Activated CD4-positive, alpha-beta T cell treated with anti-CD3 and anti-CD28 coated beads, Interleukin-2, amount 10 ng/mL, durations not matched to agents 7 days and 5 days (primary cell): ENCODE measurements at places on chromosomes 4 and X.
A peak's percentile ranks its signal among the peaks of the same experiment; 100 is the strongest.

GRCh38 chr4:182478475-182478874 is 235.3 kb downstream of the TENM3 start:
- no peak for DNase-seq

DNA sequence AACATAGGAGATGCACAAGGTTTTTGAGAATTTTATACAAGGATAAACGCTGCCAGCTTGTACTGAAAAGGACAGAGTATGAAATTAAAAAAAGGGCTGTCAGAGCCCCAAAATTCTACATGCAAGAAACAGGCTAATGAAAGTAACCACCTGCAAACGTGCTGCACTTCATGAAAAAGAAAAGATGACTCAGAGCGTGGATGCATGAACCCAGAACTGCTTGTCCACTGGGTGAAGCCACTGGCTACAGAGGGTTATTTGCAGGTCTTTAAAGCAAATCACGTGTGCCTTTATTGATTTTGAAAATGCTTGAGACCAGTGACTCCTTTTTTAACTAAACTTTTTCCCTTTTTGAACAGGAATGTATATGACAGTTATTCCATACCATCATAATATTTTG is 25.3 kb upstream of the FRMD7 start:
- no peak for DNase-seq

DNA sequence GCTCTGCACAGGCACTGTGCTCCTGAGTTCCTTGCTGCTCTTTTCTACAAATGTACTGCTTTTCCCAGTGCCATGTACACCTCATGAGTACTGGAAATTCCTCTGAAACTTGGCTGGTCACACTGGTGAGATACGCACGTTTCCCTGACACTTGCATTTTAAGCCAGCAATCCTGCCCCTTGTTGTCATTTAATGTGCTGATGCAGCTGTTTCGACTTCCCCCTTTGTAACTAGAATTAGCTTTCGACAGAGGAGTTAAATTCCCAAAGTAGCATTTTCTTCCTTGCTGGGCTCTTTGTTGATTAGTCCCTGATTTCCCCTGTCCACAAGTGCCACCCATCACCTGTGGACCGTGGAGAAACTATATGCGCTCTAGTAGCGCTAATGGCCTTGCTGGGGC is 77.5 kb downstream of the IQCM start:
- no peak for DNase-seq

DNA sequence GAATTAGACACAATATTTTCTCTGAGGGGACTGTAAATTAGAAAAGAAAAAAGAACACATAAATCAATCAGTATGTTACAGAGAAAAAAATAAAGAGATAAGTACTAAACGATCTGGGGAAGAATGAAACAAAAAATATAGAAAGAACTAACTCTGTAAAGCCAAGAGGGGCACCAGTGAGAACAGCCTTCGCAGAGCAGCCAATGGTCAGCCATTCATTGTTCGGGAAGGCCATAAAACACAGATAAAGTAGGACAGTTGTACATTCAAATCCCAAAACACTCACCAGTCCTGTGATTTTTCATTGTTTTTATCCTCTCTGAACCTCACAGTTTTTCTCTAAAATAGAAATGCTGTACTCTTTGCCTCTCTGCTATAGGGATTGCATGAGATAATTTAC is 127.9 kb downstream of the NEK1 start:
- no peak for DNase-seq

DNA sequence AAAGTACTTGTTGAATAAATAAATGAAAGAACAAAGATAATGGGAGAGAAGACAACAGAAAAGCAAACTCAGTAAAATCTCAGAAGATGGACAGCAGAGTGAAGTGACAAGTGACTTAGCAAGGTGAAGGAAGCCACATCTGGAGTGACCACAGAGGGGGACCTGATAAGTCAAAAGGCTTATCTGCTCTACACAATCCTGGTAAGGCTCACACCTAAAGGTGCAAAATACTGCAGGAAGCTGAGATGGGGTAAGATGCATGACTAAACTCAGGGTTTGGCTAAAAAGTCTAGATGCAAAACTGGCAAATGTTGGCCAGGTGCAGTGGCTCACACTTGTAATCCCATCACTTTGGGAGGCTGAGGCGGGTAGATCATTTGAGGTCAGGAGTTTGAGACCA is 22.2 kb downstream of the TRMT2B start:
- no peak for DNase-seq

DNA sequence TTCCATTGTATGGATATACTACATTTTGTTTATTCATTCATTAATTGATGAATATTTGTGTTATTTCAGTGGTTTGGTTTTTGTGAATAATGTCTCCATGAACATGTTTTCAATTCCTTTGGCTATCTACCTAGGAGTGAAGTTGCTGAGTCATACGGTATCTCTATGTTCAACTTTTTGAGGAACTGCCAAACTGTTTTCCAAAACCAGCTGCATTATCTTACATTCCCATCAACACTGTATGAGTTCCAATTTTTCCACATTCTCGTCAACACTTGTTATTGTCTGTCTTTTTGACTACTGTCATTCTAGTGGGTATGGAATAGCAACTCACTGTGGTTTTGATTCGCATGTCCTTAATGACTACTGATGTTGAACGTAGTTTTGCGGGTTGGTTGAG is 388.6 kb upstream of the MAGEB2 start:
- DNase-seq: no peak

- DNase-seq: no peak
These were observed 64.7 kb downstream of the PAPSS1 start for GRCh38 chr4:107655289-107655688.

GRCh38 chr4:73702796-73703287 is 37.5 kb upstream of the CXCL8 start:
- no peak for DNase-seq

DNA sequence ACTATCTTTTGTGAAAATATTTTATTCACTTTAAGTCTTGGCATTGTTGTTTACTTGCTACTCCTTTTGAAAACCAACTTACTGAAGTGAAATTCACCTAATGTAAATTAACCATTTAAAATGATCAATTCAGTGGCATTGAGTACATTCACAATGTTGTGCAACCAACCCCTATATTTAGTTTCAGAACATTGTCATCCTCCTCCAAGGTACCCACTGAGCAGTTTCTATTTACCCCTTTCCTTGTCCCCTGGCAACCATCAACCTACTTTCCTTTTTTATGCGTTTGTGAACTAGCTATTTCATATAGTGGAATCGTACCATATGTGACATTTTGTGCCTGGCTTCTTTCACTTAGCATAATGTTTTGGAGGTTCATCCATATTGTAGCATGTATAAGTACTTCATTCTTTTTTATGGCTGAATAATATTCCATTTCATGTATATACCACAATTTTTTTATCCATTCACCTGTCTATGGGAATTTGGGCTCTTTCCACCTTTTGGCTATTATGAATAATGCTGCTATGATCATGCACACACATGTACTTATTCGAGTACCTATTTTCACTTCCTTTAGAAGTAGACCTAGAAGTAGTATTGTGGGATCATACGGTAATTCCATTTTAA is 85.0 kb downstream of the WWC2 start:
- DNase-seq: no peak

DNA sequence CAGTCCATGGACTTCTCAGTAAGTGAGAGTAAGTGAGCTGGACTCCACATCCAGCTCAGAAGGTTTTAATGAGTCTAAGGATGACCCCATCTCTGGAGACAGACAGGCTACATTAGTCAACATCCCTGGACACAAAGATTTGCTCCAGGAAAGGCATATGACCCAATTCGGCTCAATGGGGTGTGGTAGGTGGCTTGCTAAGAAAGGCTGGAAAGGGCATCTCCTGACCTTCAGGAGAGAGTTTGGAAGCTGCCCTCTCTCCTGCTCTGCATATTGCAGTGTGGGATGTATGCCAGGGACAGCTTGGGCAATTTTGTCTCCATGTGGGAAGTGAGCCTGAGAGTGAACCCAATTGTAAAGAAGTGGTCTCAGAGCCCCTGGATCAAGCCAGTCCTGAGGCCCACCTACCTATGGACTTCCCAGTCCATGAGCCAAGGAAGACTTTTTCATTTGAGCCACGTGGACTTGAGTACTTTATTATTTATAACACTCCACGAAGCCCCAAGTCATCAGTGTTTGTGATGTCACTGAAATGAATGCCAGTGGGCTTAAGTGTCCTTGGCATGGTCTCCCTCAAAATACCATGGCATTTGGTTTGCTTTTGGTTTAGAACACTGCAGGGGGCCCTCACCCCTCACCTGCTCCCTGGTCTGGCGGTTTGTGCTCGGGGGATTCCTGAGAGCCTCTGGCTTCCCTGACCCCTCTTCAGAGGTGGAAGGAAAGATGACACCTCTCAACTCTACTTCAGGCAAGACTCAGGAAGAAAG is 10.4 kb upstream of the ABLIM2 start:
- no peak for DNase-seq

DNA sequence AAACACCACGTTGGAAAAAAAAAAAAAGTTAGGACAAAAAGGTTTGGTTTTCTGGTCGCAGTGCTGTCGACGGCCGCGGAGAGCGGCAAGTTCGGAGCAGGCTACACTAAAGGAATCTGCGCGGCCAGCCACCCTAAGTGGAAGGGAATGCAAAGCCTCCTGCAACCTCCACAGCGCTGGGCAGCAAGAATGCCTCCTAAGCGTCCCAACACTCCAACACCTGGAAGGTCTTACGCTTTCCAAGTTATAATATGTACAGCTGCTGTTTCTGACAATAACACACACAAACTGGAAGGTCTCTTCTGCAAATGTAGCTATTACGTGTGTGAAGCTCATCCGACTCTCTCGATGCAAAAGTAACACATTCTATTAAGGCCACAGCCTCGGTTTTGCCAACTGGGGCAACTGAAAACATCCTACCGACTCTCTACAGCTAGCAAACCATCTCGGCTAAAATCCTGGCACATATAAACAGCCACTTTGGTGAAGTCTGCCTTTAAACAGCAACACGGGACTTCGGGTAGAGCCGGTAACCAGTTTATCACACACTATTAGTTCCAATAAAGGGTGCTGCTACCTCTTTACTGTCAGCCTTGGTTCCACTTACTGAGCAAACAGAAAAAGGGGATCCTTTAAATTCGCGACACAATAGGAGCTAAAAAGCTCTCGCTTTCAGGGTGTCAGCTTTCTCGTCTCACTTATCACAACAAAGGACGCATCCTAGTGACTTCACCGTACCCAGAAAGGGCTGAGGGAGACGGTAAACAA is 895 bp downstream of the SMIM14 start:
- DNase-seq: peak; percentile 27

DNA sequence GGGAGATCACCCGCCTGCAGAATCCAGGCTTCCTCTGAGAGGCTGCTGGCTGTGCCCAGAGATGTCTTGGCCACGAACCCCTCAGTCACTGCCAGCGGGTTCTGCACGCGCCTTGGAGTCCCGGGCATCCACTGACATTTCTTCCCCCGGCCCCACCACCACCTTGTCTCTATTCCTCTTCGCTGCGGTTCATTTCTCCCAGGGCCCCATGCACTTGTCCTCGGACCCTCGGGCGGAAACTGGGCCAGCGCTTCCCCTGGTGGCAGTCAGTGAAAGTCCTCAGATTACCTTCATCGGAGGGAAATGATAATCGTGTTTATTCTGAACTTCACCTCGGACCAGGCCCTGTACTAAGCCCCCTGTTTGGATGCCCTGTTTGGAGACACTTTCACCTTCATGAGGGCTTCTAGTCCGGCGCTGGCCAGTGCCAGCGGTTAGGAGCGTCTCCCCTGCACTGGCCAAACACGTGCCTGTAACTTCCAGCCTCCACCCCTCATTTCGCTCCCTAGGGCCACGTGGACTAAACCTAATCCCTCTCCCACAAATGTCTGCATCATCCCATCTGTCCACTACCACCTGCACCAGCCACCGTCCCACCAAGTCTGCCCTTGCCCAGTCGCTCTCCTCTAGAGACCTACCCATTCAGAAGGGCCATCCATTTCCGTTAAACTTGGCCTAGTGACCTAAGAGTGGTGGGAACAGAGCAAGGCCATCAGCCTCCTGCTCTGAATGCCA is 82.0 kb downstream of the DCTD start:
- DNase-seq: no peak

DNA sequence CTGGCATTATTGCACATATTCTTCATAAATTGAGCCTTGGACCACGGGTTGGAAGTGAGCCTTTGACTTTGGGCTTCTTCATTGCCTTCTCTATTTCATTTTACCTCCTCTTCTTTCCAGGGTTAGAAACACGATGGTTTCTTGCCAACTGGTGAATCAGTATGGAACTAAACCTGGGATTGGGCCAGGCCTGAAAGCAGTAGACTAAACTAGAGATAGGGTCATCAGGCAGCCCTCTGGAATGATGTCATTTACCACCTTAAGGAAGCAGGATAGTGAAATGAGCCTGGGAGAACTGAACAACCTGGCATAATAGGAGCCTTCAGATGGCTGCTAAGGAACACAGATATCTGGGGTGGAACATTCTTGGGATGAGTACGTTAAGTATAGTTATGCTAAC is 67.5 kb upstream of the ATP8A1 start:
- DNase-seq: no peak

- DNase-seq: no peak
These were observed 49.2 kb downstream of the CCKAR start for GRCh38 chr4:26441102-26441501.

DNA sequence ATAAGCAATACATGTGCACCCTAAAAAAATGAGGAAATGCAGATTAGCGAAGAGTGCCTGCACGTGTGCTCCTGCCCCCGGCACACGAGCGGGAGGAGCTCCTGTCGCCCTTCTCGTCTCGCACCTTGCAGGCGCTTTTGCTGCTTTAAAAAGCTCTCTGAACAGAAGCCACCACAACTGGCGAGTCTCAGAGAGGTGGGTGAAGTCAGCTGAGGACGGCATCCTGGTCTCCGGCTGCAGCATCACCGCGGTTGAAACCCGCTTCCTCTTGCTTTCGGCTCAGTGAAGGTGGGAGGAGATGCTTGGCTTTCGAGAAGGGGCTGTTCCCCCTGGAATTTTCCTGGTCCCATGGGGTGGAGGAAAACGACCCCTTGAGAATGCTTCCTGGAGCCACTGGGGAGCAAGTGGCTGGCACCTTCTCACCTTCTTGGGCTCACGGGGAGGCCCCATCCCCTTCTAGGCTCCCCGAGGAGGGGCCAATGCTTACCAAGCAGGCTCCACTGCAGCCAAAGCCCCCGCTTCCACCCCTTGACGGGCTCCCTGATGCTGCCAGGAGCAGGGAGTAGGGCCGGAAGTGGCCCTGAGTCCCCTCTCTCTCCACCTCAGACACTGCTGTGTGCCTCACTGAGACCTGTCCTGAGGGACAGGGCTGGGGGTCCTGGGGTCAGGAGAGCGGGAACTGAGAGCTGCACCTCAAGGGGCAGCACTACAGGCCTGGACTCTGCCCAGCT is 29.2 kb upstream of the MXD4 start:
- peak; percentile 77 for DNase-seq
